Keratinocyte (primary cell): ENCODE measurements at places on chromosomes 11 and 22. TPM values are rescaled to one million over a fixed set of nuclear protein-coding genes. Genes with fewer than 3 reads are reported as not detected.

DNA sequence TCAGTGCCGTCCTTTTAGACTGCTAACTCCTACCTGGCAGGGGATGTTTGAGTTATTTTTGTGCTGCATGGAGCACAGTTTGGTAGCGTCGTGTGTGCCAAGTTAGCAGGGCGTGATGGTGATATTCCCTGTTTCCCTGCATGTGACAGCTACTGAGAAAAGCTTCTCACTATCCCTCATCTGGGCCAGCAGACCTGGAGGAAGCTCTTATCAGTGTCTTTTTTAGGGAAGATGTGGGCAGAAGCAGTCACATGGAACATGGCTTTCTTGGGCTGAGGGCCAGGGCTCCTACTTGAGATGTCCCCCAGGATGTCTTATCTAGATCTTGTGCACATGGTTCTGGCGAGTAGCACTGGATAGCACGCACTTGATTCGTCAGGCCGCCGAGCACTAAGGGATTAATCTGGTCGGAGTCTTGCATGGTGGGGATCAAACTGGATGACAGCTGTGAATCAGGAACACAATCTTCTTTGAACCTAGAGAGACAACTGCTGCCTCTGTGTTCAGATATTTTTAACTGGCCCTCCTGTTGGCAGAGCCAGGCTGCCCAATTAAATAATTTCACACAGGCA lies 33.8 kb downstream of the TECTA start:
- no peak for DNase-seq
- H3K27me3 ChIP-seq = no peaks in the 10 kb centered on the region
- H3K27ac ChIP-seq = no peak overlapping the region
- no peaks in the 10 kb centered on the region for H3K36me3 ChIP-seq

OR52A1 gene
- not detected in 3 replicates for polyA plus RNA-seq

- DNase-seq = no peak
- H3K36me3 ChIP-seq = no peaks in the 10 kb centered on the region
- H3K27ac ChIP-seq = no peak overlapping the region
- H3K27me3 ChIP-seq = peaks cover 14% of the 10 kb centered on the region
Observed at GRCh38 chr11:119188067-119188466, 2.8 kb downstream of the NHERF4 start.

EXPH5 gene
- polyA plus RNA-seq = 7.9 to 19.0 TPM (median 11.7 TPM) in 3 replicates

KIF18A gene
- polyA plus RNA-seq = 1.1 to 6.1 TPM (median 3.8 TPM) in 3 replicates

DNA sequence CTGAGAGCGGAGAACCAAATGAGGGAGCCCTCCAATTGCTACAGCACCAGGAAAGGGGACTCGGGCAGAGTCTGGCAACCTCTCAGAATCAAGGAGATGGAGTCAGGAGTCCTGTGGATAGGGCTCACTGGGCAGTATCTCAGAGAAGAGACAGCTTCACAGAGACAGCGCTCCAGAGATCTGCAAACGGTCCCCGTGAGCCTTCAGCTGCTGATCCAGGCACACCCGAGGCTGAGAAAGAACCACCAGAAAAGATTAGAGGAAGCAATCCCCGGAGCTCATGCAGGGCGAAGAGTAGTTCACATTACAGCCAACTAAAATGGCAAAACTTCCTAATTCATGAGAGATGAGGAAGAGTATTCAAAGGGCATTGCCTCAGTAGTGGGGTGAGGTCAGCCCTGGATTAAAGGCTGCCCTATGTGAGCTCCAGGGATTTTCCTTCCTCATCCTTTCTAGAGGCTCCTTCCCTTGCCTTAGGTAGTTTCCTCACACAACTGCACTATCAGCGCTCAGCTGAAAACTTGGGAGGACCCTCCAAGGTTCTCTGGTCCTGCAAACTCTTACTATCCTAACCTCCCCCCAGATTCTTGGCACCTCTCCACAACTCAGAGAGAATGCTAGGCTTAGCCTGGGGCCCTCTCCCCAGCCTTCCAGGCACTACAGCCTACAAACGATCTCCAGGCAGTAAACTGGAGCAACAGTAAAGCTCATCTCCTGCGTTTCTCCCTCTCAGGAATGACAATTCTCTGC lies 23.7 kb downstream of the SCN4B start:
- no peaks in the 10 kb centered on the region for H3K27me3 ChIP-seq
- no peaks in the 10 kb centered on the region for H3K36me3 ChIP-seq
- H3K4me1 ChIP-seq = peaks cover 9% of the 10 kb centered on the region
- DNase-seq = no peak
- no peak overlapping the region for H3K4me3 ChIP-seq

GPHA2 gene
- polyA plus RNA-seq = 0.08 TPM in 1 of 3 replicates, not detected in the others

DNA sequence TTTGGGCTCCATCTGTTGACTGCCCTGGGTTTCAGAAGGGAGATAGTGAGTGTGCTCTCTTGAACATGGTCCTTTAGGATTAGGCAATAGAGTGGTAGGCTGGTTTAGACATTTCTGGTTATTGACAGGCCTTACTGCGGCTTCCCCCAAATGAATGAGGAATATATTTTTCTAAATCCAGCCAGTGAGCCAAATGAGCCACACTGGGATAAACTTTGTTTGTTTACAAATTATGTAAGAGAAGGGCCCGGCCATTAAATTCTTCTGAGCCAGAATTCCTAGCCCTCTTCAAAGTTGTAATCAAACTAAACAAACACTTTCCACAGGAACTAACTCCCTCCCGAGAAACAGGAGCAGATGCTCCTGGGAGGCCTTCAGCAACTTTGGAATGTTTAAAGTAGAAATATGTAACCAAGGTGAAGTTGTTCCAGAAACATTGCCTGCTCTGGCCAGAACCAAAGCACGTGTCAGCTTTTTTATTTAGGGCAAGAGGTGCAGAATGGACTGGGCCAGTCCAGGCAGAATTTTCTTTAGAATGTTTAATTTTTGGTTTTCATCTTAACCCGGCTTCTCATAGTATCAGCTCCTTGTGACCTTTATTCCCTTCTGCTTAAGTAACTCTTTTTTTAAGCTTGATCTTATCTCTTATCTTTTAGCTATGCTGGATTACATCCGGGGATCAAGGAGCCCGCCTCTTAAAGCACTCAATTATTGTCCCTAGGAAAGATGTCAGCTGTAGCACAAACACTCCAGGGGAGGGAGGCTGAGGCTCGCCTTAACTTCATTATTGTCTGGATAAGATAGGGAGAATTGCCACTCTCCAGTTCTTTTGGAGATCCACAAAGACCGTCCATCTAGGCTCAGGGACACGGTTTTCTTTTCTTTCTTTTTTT lies 28.7 kb downstream of the ZNRF3 start:
- peaks cover 14% of the 10 kb centered on the region for H3K4me1 ChIP-seq
- no peaks in the 10 kb centered on the region for H3K27me3 ChIP-seq
- no peak overlapping the region for H3K4me3 ChIP-seq
- no peaks in the 10 kb centered on the region for H3K36me3 ChIP-seq
- no peak overlapping the region for H3K27ac ChIP-seq

OR51A7 gene
- not detected in 3 replicates for polyA plus RNA-seq

DNA sequence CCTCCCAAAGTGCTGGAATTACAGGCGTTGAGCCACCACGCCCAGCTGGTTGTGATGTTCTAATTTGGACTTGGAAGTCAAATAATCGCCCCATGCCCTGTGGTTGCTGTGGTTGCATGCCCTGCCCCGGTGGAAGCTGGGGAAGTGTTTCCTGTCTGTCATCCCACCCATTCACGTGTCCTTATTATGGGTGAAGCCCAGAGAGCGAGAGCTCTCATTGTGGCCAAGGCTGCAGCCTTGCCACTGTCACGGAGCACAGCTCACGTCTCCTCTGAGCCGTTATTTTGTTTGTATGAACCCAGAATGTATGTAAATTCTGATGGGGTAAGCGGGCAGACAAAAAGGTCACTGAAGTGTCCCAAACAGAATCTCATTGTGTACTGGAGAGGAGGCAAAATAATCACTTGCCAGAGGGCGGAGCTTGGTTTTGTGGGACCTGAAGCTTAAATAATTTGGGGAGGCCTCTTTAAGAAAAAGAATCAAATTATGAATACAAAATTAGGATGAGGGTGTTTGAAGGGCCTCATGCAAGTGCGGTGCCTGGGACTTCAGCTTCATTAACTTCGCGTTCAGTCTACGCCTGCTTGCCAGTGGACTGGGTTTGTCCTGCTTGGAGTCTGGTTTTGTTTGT lies 25.8 kb upstream of the TREH start:
- H3K27me3 ChIP-seq = no peaks in the 10 kb centered on the region
- DNase-seq = no peak
- H3K27ac ChIP-seq = no peak overlapping the region
- H3K36me3 ChIP-seq = no peaks in the 10 kb centered on the region

DNA sequence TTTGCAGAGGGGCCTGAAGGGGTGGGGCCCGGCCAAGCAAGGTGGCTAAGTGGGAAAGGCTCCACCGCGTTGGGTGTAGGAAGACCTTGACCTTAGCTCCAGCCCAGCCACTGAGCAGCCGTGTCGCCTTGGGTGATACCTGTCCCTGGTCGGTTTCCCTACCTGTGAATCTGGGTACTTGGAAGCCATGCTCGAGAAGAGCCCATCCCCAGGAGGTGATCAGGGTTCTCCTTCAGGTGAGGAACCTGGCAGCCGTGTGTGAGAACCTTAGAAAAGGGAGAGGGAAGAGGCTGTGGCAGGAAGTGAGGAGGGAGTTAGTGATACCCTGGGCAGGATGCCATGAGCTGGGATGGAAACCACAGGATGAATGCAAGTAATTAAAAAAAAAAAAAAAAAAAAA lies 21.6 kb downstream of the PPARA start:
- H3K27ac ChIP-seq = no peak overlapping the region
- H3K4me3 ChIP-seq = no peak overlapping the region
- peak; percentile 49 for DNase-seq
- no peaks in the 10 kb centered on the region for H3K36me3 ChIP-seq
- no peaks in the 10 kb centered on the region for H3K27me3 ChIP-seq
